Brain pericyte (primary cell): ENCODE measurements at places on chromosomes 7 and 10.

- DNase-seq: no peak
Observed at GRCh38 chr10:98610836-98611235, 164.1 kb upstream of the HPS1 start.

DNA sequence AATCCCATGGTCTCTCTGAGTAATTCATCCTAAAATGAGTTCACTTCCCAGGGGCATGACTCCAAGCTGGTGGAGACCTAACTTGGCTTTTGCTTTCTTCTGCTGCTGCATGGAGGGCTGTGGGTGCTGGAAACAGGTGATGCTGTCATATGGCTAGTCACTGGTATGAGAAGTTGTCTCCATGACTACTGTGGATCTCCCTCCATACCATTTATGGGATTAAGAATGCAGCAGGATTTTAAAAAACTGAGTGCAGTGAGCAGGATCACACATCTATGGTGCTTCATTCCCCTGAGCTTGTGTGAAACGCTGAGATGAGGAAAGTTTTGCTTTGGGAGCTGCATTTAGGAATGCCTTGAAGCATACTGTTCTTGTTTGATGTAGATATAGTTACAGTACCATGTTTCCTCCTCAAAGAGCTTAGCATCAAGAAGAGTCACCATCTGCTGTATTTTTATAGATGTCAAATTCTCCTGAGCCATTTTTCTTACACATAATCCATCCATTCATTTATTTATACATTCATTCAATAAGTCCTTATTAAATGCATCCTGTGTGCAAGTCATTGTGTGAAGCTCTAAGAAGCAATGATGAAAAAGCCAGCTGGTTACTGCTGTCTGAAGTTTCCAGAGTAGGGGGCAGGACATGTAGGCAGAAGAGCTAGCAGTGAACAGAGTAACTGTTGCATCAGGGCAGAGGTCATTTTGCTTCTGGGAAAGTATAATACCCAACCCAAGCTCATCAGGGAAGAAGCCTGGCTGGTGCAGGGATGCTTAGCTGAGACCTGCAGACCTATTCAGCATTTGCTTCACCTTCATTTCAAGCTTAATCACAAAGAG, 534.8 kb downstream of the AUTS2 start:
- no peak for DNase-seq

DNA sequence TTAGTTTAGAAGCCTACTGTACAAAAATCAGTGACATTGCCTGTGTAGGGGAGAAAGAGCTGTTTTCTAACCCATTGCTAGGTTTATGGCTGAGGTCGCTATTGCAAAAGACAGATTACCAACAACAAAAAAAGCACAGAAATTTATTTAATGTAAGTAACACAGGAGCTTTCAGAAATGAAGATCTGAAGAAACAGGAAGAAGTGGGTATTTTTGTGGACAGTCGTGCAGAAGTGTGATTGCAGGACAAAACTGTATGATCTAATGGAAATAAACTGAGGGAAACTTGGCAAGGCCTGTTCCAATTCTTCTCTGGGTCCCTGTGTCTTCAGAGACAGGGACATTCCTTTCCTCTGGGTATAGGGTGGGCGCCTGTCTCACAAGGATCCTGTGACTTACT, 87.4 kb downstream of the APBB1IP start:
- DNase-seq: no peak

- DNase-seq: no peak
Observed at GRCh38 chr10:119737823-119738222, 12.0 kb downstream of the INPP5F start.

DNA sequence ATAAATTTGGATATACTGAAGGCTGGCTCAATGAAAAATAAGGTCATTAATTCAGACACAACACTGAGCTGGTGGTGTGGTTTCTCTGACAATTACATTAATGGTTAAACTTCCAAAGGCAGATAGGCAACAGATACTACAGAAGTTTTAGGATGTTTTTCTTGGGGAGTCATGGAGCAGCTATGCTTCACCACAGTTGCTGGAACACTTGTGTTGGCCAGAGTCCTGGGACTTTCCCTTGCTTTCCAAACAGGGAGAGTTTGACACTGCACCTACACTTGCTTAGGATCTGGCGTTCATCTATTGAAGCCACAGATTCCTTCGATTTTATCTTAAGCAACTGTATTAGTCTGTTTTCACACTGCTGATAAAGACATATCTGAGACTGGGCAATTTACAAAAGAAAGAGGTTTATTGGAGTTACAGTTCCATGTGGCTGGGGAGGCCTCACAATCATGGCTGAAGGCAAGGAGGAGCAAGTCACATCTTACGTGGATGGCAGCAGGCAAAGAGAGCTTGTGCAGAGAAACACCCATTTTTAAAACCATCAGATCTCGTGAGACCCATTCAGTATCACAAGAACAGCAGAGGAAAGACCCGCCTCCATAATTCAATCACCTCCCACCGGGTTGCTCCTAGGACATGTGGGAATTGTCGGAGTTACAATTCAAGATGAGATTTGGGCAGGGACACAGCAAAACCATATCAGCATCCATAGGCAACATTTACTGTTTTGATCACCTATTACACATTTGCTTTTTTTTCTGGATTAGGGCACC, 27.8 kb upstream of the TMEM178B start:
- no peak for DNase-seq

- no peak for DNase-seq
Observed at GRCh38 chr7:34327681-34328080, 330.3 kb upstream of the NPSR1 start.

GRCh38 chr10:5650664-5651387, 15.6 kb downstream of the ASB13 start:
- no peak for DNase-seq

- DNase-seq: no peak
Observed at GRCh38 chr7:81973117-81973516, 203.3 kb upstream of the HGF start.

GRCh38 chr7:153393666-153394065, 634.1 kb downstream of the ACTR3B start:
- DNase-seq: no peak

GRCh38 chr7:43244784-43245183, 132.3 kb downstream of the HECW1 start:
- DNase-seq: no peak

- no peak for DNase-seq
Observed at GRCh38 chr7:111951052-111951451, 255.1 kb downstream of the DOCK4 start.

GRCh38 chr10:104098358-104098925, 12.8 kb upstream of the COL17A1 start:
- no peak for DNase-seq

- no peak for DNase-seq
Observed at GRCh38 chr10:114291076-114291475, 52.0 kb downstream of the VWA2 start.

DNA sequence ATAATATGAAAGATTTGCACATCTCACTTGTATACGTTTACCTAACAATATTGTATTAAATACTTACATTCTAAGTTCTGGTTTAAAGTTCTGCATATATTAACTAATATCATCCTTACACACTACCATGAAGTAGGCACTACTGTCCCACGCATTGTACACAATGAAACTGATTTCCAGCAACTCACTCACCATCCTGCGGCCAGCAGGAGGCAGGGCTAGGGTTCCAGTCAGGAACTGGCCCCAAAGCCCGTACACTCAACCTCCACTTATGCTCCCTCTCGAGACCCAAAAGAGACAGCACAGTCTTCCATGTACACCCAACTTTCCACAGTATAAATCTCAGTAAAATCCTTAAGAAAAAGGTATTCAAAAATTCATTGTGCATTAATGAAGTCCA, 41.4 kb downstream of the GRID1 start:
- no peak for DNase-seq

DNA sequence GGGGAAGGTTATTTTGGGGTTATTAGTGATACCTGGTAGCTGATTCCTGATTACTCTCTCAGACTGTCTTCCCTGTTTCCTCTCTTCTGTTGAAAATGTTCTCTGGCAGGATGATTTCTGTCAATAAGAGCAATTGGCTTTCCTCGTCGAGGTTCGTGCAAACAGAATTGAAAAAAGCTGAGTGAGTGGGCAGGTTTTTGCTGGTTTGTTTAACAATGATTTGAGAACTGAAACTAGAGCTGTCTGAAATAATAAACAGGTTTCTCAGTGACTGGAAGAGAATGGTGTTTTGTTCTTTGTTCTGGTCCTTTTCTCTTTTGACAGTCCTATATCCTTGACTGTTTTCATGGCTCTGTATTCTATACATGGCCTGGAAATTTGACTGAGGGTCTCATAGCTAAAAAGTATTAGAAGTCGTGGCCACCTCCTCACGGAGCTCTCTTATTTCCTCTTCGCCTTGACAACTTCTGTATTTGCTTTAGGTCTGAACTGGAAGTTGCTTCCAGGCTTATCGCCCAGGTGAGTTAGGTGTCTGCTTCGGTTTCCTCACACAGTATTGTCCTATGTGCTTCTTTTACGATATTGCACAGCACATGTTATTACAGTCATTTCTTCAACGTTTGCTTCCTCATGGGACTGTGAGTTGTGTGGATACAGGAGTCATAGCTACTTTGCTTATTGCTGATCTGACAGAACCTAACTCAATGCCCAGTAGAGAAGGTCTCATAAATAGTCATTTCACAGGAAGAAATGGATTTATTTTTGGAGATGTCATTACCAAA, 403.6 kb downstream of the NRG3 start:
- no peak for DNase-seq

- DNase-seq: no peak
Observed at GRCh38 chr10:125742465-125742864, 23.0 kb downstream of the EDRF1 start.

- DNase-seq: no peak
Observed at GRCh38 chr10:24519950-24520349, 203.7 kb downstream of the ARHGAP21 start.

DNA sequence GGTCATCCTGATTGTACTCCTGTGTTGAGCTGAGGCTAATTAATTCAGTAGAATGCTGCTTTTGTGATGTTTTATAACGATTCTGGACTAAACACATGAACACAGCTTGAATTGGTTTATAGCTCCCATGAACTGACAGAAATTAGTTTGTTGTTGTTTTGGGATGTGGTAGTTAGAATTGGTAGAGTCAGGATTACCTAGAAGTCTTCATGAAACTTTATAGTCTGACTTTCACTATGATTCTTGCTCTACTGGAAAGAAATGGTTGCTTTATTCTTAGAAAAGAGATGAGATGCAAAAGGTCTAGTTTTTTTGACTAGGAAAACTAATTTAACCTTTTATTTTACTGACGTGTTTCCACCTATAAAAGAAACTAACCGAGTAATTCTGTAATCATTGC, 23.4 kb upstream of the TRUB1 start:
- no peak for DNase-seq

DNA sequence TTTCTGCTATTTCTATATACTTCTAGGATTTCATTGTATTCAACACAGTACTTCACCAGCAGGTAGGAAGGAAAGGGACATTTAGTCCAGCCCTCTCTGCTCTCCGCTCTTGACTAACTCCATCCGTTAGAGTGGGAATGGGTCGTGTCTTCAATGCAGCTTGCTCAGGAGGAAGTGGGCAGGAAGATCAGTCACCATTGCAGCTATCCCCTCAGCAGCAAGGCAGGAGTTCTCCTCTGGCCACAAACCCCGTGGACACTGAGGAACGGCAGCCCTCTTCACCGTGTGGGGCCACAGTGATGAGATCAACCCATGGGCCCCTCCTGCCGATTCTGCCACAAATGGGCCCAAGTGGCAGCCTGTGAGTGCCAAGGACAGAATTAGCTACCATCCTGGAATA, 30.2 kb upstream of the IKZF1 start:
- DNase-seq: no peak

- DNase-seq: peak; percentile 81
Observed at GRCh38 chr7:38169847-38170246, 8.2 kb upstream of the STARD3NL start.

DNA sequence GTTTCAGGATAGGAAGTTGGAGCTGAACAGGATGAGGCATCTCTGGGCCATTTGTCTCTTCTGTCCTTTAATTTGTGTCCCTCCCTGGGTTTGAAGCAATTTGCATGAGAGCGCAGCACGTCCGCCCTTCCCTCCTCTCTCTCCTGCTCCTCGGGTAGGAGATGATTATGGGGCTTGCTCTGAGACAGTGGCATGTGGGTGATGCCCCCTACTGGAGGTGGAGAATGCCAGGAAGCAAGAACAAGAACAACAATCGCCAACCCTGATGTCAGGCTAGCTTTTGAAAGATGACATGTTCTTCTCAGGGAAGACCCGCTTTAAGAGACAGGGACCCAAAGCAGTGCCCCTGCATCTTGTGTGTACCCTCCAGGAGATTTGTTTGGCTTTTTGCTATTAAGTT, 63.9 kb upstream of the LOXL4 start:
- no peak for DNase-seq

GRCh38 chr10:69866688-69867461, 65.2 kb downstream of the COL13A1 start:
- DNase-seq: peak; percentile 73

DNA sequence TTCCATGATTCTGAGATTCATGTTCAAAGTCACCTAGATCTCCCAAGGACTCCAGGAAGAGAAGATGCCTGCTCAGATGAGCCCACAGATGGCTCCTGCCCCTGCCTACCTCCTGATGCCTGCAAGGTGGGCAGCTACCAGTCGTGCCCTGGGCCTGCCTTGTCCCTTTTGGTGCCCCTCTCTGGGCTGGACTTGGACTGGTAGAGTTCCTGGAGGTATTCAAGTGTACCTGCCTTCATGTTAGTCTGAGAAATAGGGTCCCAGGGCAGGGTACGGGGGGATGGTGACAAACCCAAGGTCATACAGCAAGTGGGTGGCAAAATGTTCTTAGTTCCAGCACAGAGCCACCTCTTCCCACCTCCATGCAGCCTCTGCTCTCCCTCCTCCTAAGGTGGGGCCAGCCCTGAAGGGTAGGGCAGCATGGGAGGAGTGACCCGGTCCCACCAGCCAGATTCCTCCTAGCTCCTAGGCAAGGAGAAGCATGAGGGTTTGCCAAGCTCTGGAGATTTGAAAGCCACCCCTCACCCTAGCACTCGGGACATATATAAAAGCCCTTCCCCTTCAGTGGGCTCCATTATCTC, 80.8 kb upstream of the UNC5B start:
- no peak for DNase-seq

GRCh38 chr10:90930971-90931871, 10.3 kb upstream of the ANKRD1 start:
- no peak for DNase-seq

DNA sequence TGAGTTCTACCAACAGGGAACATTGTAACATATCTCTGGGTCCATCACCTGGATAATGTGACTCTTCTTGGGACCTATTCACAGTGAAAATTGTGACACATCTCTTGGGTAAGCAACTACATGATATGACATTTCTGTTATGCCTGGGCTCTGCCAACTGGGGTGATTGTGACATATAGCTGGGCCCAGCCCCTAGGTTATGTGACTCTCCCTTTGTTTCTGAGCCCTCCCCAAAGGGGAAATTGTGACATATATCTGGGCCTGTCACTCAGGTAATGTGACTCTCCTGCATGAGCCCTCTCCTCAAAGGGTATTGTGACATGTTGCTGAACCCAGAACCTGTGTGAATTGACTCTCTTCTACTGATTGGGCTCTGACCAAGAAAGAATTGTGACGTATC, 22.4 kb upstream of the ZNF107 start:
- DNase-seq: no peak

- no peak for DNase-seq
Observed at GRCh38 chr7:105364684-105365083, 24.0 kb downstream of the SRPK2 start.
